Vein endothelial cell (primary cell): ENCODE measurements at places on chromosomes 1 and 21. TPM values are rescaled to one million over a fixed set of nuclear protein-coding genes. Genes with fewer than 3 reads are reported as not detected.

The ELAVL4 gene
- total RNA-seq = not detected in 2 replicates

The C1orf87 gene
- not detected in 2 replicates for total RNA-seq

The LRRC38 gene
- total RNA-seq = not detected in 2 replicates

The GLMP gene
- 54.7 and 83.6 TPM in 2 replicates for total RNA-seq

The LINGO4 gene
- total RNA-seq = not detected in 2 replicates

The VHLL gene
- 0.33 TPM in 1 of 2 replicates, not detected in the other for total RNA-seq

The DNAJB4 gene
- 227 and 238 TPM in 2 replicates for total RNA-seq

The ADGRB2 gene
- total RNA-seq = 0.19 and 0.65 TPM in 2 replicates

The CR1L gene
- total RNA-seq = not detected in 2 replicates

The SLC44A3 gene
- total RNA-seq = 0.98 and 2.4 TPM in 2 replicates

The AMY1A gene
- total RNA-seq = not detected in 2 replicates

The TEDDM1 gene
- total RNA-seq = not detected in 2 replicates

The RPTN gene
- total RNA-seq = not detected in 2 replicates

The MYCL gene
- 2.1 and 2.9 TPM in 2 replicates for total RNA-seq

The TTC39A gene
- 1.2 and 2.3 TPM in 2 replicates for total RNA-seq

The EDN2 gene
- total RNA-seq = not detected in 2 replicates

The TSPAN1 gene
- not detected in 2 replicates for total RNA-seq

The SLC2A5 gene
- total RNA-seq = under 0.01 and 0.33 TPM in 2 replicates

The LMO4 gene
- total RNA-seq = 12.4 and 13.3 TPM in 2 replicates

The CFAP57 gene
- 0.10 and 1.3 TPM in 2 replicates for total RNA-seq

The PLXNA2 gene
- 171 and 175 TPM in 2 replicates for total RNA-seq

The NHLH2 gene
- not detected in 2 replicates for total RNA-seq

The C1orf167 gene
- total RNA-seq = not detected in 2 replicates

The STIL gene
- 9.5 and 22.9 TPM in 2 replicates for total RNA-seq

The RAD54L gene
- 2.0 and 5.3 TPM in 2 replicates for total RNA-seq

The TMEM269 gene
- total RNA-seq = not detected in 2 replicates

The SAMD13 gene
- total RNA-seq = 2.3 and 2.4 TPM in 2 replicates

The TGFBR3 gene
- 11.1 and 18.1 TPM in 2 replicates for total RNA-seq

The SAMSN1 gene
- total RNA-seq = 2.0 and 4.9 TPM in 2 replicates

The NUDT4B gene
- total RNA-seq = 131 and 173 TPM in 2 replicates

The FAM167B gene
- total RNA-seq = 1.3 and 2.9 TPM in 2 replicates

The GPR161 gene
- total RNA-seq = 20.6 and 26.3 TPM in 2 replicates

The KCND3 gene
- total RNA-seq = under 0.01 TPM in 2 replicates

The ANXA9 gene
- total RNA-seq = not detected in 2 replicates

The CDCA8 gene
- 8.8 and 18.6 TPM in 2 replicates for total RNA-seq

The GTF2B gene
- 31.0 and 33.1 TPM in 2 replicates for total RNA-seq

The G0S2 gene
- total RNA-seq = 0.57 and 4.6 TPM in 2 replicates

The TRPM2 gene
- total RNA-seq = 0.33 and 1.1 TPM in 2 replicates

The AIRE gene
- total RNA-seq = under 0.01 TPM in 2 replicates

The UBASH3A gene
- total RNA-seq = not detected in 2 replicates

The BRDT gene
- total RNA-seq = not detected in 2 replicates

The TTLL7 gene
- 0.98 and 2.8 TPM in 2 replicates for total RNA-seq

The EFNA1 gene
- total RNA-seq = 84.4 and 125 TPM in 2 replicates

The AMIGO1 gene
- total RNA-seq = 0.38 and 0.65 TPM in 2 replicates

The GPATCH2 gene
- 18.5 and 18.9 TPM in 2 replicates for total RNA-seq

The ANGPTL7 gene
- total RNA-seq = not detected in 2 replicates

The CD1B gene
- not detected in 2 replicates for total RNA-seq

The ERICH3 gene
- total RNA-seq = not detected in 2 replicates

The NBPF6 gene
- not detected in 2 replicates for total RNA-seq

The CYP2J2 gene
- under 0.01 and 0.19 TPM in 2 replicates for total RNA-seq

The DYNLT4 gene
- not detected in 2 replicates for total RNA-seq

The SSX2IP gene
- 3.9 and 5.7 TPM in 2 replicates for total RNA-seq

The PCP4 gene
- total RNA-seq = not detected in 2 replicates

The FCRL2 gene
- not detected in 2 replicates for total RNA-seq

The INSRR gene
- total RNA-seq = not detected in 2 replicates

The LRIG2 gene
- total RNA-seq = 21.9 and 25.4 TPM in 2 replicates

The CDC7 gene
- 3.3 and 4.7 TPM in 2 replicates for total RNA-seq

The IFNAR2 gene
- total RNA-seq = 14.7 and 15.6 TPM in 2 replicates
